ENCODE measurements at places on chromosomes 2 and 18.
A peak's percentile ranks its signal among the peaks of the same experiment; 100 is the strongest.

GRCh38 chr2:154686162-154686561 is 12.3 kb upstream of the KCNJ3 start:
- DNase-seq: no peak

DNA sequence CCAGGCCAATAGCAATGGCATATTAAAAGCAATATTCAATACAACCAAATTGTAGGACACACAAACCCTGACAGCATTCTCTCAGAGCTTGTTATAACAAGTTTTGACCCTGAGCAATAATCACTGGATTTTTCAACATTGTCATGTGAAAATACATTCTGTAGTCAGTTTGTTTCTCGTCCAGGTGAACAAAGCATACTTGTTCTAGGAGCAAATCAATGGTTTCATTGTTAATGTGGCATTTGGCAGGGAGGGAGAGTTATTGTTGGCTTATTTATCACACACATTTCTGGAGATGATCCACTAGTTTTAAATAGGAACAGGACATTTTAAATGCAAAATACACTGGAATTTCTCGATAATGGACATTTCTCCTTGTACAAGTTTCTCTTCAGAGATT is 69.9 kb upstream of the L3MBTL4 start:
- no peak for DNase-seq

- DNase-seq: no peak
These were observed 2.1 kb upstream of the HSBP1L1 start for GRCh38 chr18:79962311-79962710.

- DNase-seq: no peak
These were observed 29.9 kb upstream of the ZNF512 start for GRCh38 chr2:27552941-27553340.

- DNase-seq: no peak
These were observed 185.9 kb upstream of the TPO start for GRCh38 chr2:1227274-1227900.

DNA sequence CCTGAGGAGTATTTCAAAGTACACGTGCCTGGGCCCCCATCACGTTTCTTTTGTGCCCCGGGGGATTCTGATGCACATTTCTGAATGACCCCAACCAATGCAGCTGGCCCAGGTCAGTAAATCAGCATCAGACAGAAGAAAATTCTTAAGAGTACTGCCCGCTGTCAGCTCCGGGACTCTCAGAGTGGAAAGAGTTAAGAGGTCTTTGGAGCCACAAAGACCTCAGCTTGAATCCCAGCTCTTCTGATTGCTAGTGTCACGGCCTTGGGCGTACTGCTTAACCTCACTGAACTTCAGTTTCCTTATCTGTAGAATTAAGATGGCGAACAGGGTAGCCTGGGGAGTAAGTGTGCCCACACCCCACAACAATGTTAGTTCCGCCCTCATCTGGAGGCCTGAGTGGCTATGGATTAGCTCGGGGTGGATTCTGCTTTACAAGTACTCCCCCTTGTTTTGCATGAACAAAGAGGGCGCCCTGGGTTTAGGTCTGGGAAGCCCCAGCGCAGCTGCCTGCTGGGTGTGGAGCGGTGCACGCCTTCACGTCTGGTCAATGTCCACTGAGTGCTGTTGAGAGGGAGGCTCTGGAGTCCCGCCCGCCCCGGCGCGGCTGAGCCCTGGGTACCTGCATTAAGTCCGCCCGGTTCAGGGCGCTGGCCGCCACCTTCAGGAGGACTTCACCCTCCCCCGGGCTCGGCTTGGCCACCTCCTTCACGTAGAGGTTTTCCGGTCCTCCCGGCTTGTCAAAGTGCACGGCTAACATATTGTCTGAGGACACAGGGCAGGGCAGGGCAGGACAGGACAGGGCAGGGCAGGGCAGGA is 858 bp downstream of the TP53I3 start:
- DNase-seq: peak; percentile 54

GRCh38 chr2:86825693-86826381 is 35.1 kb upstream of the CD8A start:
- DNase-seq: peak; percentile 63

DNA sequence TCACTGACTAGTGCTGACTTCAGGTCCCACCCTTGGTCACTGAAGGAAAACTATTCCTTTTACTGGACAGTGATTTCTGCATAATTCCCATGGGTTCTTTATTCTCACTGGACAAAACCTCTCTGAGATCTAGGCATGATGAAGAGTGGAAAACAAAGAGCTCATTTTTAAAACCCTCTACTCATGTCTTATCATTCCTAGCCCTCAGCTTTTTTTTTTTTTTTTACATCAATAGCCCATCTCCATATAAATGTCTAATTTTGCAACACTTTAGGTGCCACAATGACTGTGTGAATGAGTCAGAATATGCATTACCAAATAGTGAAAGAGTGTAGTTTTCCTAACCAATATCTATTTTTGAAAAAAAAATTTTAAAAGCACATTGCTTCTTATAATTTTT is 74.8 kb downstream of the TCF4 start:
- no peak for DNase-seq

- no peak for DNase-seq
These were observed 37.0 kb upstream of the FOSL2 start for GRCh38 chr2:28355521-28356094.

DNA sequence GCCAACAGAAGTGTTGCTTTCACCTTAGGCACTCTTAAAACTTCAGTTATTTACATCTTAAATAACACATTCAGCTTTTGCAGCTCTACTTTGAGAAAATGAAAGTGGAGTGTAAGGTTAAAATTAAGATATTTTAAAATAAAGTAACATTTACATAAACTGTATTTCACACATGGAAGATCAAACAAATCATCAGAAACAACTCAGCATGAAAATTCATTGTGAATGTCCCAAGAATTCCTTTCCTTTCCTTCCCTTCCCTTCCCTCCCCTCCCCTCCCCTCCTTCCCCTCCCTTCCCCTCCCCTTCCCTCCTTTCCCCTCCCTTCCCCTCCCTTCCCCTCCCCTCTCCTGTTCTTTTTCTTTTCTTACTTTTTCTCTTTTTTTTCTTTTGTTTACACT is 238.0 kb upstream of the DOK6 start:
- DNase-seq: no peak

DNA sequence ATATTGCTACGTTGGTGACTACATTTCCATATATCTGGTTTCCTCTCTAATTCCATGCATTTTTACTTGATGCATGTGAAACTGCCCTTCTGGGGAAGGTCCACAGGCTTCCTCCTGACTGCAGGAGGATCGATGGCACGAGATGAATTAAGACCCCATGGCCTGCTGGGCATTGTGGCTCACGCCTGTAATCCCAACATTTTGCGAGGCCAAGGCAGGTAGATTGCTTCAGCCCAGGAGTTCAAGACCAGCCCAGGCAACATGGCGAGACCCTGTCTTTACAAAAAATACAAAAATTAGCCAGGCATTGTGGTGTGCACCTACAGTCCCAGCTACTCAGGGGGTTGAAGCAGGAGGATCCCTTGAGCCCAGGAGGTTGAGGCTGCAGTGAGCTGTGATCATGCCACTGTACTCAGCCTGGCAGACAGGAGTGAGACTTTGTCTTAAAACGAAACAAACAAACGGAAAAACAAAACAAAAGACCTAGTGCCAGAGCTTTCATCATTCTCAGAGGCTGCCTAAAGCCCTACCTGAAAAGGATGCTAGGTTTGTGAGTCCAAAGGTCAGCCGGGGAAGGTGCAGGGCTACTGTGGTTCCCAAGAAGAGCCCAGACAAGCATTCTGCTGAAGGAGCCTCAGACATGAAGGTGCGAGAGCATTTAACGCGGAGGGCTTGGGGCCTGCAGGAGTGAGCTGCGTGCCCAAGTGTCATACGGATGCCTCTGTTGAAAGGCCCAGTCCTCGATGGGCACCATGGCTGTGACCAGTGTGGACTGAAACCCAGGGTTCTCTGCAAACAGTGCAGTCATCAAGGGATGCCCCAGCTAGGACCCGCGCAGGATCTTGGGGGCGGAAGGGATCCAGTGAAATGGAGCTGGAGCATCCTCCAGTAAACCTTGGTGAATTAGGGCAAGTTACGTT is 21.6 kb downstream of the GPR55 start:
- no peak for DNase-seq

GRCh38 chr2:155842103-155842502 is 490.4 kb downstream of the NR4A2 start:
- no peak for DNase-seq

GRCh38 chr2:198695879-198696278 is 761.9 kb downstream of the SATB2 start:
- no peak for DNase-seq

GRCh38 chr18:45527891-45528290 is 87.4 kb upstream of the SLC14A2 start:
- DNase-seq: no peak

DNA sequence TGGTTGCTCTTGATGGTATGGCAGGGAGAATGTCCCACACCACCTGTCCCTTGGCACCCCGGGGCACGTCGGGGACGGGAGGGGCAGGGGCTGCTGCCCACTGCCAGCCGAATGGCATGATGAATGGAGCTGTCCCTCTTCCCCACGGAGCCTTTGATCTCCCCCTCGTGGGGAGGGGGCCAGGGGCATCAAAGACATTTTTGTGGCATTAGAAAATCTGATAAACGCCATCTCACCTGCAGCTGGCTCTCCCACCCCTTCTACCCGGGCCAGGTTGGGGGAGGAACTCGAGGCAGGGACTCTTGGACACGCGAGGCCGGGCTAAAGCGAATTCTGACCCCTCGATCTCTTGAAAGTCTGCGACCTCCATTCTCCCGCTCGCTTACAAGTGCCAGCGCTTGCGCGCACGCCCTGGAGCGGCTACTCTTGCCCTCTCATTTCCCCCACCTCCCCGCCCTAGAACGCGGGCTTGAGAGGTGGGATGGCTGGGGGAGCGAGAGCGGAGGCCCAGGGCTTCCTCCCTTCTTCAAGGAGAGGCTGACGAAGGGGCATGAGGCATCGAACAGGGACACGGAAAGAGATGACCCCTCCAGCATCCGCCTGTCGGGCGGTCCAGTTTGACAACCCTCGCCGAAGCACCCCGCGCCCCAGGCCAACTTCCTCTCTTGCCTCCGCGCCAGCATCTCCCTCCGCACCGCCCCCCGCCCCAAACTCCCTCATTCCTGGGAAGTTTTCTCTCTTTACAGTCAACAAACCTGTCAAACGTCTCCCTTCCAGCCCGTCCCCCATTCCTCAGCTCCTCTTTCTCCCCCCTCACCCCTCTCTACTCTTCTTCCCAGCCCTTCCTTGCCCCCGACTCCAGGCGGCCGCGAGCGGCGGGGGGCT is 692 bp upstream of the WNT6 start:
- no peak for DNase-seq

GRCh38 chr18:70232261-70232660 is 26.8 kb upstream of the RTTN start:
- no peak for DNase-seq

- no peak for DNase-seq
These were observed 13.8 kb upstream of the ALLC start for GRCh38 chr2:3644246-3644525.

- DNase-seq: peak; percentile 81
These were observed 19.4 kb upstream of the DUSP2 start for GRCh38 chr2:96164459-96165184.

DNA sequence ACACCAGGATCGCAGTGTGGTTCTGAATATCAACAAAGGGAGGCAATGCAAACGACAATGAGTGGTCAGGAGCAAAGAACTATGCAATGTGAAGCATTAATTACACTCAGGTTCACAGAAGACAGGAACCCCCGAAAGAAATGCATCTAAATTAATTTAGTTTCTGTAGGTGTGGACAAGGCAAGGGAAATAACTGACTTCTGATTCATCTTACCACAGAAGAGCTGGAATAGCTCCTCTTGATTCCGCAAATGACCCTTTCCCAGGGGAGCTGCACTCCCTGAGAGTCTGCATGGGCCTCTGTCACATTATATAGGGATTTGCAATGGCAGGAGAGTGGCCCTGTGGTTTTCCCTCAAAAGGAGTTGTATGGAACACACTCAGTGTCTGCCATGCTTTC is 263.9 kb upstream of the APCDD1 start:
- no peak for DNase-seq

DNA sequence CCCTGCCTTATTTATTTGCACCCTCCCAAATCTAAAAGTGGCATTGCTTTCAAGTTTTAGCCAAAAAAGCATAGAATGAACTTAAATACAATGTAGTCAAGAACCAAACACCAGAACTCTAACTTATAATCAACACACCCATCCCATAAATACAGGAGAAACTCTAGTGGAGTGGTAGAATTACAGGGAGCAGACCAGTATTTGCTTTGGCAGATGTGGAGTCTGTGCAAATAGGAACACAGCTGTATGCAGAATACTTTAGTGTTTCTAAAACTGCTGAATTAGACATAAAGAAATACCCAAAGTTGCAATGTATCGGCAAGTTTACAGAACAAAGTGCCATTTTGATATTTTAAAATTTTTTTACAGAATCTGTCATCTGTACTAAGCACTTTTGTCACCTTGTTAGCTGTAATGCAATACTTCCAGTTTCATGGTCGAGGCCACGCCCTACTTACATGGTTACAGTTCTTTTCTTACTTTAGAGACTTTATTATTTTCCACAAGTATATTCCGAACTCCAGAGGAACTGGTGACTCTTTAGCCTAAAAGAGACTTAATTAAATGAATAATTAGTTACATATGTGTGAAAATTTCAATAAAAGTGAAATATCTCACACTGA is 23.7 kb upstream of the COL5A2 start:
- no peak for DNase-seq

- DNase-seq: no peak
These were observed 116.6 kb upstream of the NOSTRIN start for GRCh38 chr2:168685600-168686451.

DNA sequence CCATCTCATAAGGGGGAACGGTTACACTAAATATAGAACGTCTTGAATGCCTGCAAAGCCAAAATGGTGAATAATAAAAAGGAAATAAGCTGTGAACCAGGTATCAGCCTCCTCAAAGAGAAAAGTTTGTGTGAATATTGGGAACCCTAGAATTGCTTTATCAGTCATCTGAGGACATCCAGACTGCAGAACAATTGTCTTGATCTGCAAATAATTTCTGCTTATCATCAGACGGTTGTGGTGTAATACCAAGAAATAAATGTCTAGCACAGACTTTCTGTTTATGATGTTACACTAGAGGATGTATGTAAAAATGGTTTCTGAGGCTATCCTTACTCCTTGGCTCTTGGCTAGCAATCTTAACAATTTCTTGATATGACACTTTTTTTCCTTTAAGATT is 53.5 kb upstream of the SLC25A52 start:
- no peak for DNase-seq
